ENCODE measurements at places on chromosomes 4 and X.

GRCh38 chrX:151776181-151776731 is 41.7 kb downstream of the CNGA2 start:
- no peak for DNase-seq

DNA sequence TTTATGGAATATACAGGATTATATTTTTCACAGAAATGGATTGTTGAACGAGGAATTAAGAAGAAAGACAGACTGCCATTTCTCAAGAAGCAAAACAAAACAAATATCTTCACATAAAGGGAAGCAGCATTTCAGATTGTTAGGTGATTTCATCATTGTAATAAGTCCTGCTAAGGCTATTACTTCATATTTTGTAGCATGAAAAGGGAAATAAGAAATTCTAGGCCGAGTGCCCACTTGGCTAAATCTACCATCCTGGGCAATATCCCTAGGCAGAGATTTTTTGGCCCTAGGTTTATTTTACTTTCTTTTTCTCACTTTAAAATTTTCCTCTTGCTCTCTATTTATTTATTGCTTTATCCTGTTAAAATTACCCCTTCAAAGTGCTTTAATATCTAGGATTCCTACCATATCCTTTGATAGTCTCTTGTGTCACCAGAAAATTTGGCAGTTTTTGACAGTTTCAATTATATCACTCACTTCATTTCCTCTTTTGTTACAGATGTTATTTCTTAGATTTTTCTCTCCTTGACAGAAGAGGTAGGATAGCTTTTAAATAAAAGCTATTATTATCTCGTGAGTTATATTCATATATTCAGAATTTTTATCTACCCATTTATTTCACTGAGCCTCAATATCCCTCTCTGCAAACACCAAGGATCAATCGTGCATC is 142.3 kb downstream of the PDGFC start:
- DNase-seq, result no peak

GRCh38 chrX:115378471-115378870 is 89.0 kb downstream of the LUZP4 start:
- no peak for DNase-seq

DNA sequence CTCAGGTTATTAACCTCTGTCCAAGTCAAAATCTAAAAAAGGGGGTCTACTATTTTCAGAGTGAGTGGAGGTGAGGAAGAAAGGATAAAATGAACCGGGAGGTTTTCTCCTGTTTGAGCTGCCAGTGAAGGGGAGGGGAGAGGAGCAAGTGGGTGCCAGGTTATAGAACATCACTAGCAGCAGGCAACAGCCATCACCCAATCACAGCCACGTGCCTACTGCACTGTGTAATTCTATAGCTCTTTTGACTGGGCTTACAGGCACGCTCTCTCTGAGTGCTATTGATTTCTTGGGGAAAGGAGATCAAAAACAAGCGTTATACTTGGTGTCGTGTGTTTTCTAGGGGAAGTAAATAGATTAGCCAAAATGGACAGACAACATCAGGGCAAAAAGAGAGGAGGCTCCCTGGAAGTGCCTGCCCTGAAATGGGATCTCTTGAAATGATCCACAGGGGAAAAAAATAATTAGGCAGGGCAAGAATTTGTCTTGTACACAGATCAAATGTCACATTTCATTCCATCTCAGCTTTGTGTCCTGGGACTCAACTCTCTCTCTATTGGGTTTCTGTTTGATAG is 300.5 kb upstream of the LCORL start:
- no peak for DNase-seq

DNA sequence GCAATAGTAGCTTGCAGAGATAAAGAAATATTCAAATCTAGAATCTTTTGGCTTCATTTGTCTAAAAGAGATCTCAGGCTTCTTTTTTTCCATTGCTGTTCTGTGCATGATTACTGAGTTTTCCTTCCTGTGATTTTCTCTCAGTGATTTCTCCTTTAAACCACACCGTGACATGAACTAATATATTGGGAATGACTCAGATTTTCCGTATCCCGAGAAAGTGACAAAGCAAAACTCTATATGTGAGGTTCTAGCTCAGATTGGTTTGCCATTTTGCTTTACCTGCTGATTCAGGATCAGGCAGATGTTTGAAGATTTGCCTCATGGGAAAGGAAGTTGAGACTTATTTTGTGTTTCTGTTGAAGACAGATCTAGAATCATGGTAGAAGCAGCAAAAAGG is 59.4 kb downstream of the MTHFD2L start:
- DNase-seq, result no peak
